Fibroblast of skin of right quadriceps (primary cell): ENCODE measurements at places on chromosomes 1 and 21.

DNA sequence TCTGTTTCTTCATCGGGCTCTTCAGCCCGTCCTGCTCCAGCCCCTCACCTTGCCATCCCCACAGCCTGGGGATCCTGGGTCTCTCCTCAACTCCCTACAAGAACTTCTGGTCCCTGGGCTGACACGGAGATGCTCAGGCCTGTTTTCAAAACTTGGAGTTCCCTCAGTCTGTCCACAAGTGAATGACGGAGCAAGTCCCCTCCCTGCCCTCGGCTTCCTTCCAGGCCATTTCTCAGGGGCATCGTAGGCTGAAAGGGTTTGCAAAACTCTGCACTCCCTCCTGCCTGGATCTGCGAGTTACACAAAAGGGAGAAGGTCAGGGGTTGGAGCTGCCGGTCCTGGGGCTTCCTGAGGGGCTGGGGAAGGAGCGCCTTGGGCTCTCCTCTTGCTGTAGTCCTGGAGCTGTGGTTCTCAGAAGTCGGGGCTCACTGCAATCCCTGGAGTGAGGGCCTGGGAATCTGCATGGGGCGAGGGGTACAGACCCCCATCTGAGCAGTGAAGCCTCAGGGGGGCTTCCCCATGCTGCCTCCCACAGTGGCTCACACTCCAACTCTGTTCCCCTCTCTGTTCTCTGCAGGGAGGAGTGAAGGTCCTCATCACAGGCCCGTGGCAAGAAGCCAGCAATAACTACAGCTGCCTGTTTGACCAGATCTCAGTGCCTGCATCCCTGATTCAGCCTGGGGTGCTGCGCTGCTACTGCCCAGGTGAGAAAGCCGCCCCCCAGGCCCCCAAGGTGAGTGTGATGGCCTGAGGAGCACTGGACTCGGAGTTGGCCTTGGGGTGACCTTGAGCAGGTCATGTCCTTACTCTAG, 100.6 kb upstream of the VAMP3 start:
- no peak for DNase-seq

DNA sequence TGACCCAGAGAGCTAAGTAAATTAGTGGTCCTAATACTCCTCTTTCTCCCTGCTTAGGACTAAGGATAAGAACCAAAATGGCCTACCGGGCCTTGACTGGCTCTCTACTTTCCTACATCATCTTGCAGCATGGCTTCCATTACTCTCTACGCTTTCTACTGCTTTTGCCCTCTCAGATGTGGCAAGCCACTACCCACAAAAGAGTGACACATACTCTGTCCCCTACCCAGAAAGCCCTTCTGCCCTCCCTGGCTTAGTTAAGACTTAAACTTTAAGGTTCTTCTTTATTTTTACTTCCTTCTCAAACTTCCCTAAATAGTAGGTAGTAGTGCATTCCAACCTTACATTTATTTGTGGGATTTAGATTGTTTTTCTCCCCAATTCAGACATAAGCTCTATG, 228.1 kb downstream of the TPR start:
- DNase-seq = no peak

- peak; percentile 41 for DNase-seq
Observed at GRCh38 chr1:91696321-91696720, 189.6 kb downstream of the TGFBR3 start.

DNA sequence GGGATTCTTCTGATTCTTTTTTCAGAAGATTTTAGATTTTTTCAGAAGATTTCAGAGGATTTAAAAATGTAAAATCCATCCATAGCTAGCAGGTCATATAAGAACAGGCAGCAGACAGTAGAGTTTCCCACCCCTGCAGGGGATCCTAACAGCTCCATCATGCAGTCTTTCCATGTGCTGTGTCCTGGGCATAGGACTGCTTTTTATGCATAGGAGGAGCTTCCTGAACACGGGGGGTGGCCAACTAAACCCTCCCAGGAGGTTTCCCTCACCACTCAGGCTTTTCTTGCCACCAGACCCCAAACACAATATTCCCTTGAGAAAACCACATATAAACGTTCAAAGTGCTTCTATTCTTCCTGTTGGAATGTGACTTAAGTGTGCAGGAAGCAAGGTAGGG, 90.1 kb upstream of the TNR start:
- no peak for DNase-seq

GRCh38 chr1:30134466-30135217, 588.7 kb downstream of the MATN1 start:
- no peak for DNase-seq

- DNase-seq = no peak
Observed at GRCh38 chr1:70066711-70067110, 138.7 kb downstream of the LRRC40 start.

- peak; percentile 38 for DNase-seq
Observed at GRCh38 chr1:208475951-208476845, 232.0 kb upstream of the PLXNA2 start.

DNA sequence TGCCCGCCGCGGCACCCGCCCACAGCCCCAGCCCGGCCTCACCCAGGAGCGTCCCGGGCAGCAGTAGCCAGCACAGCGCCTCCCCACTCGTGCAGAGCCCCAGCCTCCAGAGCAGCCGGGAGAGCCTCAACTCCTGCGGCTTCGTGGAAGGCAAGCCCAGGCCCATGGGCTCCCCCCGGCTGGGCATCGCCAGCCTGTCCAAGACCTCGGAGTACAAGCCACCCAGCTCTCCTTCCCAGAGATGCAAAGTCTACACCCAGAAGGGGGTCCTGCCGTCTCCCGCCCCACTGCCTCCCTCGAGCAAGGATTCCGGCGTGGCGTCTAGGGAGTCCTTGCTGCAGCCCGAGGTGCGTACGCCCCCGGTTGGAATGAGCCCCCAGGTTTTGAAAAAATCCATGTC, 531.2 kb downstream of the KIF26B start:
- no peak for DNase-seq

DNA sequence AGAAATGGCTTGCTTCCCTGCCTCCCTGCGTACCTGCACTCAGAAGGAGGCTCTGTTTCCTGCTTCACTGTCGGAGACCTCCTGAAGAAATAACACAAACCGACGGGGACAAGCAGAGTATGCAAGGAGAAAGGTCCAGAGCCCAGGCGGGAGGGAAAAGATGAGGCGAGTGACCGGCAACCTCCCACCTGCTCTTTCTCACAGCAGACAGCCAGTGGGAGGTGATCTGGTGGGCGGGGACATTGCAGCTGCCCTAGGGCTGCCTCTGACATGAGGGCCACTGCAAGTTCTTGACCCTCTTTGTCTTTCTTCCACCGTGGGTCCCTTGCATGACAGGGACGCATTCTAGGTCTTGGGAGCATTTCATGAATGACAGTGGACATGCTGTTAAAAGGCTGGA, 368.2 kb downstream of the CAMTA1 start:
- DNase-seq = no peak

DNA sequence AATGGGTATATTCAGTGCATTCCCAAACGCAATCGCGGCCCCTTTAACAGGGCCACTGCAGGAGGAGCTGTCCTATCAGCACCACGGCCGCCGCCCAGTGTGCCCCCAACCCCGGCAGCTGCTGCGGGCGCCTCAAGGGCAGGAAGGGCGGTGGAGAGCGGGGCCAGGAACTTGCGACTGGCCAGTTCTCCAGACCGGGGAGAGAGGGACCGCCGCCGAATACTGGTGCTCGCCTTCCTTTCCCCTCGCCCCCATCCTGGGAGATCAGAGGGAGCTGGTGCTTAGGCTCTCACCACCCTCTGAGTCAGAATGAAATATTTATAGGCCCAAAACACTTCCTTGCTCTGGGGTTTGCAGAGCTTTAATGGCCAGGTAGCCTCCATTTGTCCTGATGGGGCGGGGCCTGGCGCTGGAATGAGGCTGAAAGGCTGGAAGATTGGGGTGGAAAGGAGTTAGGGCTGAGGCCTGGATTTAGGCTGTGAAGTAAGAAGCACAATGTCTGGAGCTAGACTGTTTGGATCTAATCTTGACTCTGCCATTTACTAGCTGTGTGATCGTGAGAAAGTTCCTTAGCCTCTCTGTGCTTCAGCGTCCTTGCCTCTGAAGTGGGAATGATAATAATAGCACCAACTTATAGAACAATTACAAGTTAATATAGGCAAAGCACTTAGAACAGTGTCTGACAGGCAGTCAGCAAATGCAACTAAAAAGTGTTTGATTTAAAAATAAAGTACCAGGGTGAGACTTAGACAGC, 75.5 kb downstream of the NAV1 start:
- no peak for DNase-seq
